ENCODE measurements at places on chromosomes 3 and 15.

DNA sequence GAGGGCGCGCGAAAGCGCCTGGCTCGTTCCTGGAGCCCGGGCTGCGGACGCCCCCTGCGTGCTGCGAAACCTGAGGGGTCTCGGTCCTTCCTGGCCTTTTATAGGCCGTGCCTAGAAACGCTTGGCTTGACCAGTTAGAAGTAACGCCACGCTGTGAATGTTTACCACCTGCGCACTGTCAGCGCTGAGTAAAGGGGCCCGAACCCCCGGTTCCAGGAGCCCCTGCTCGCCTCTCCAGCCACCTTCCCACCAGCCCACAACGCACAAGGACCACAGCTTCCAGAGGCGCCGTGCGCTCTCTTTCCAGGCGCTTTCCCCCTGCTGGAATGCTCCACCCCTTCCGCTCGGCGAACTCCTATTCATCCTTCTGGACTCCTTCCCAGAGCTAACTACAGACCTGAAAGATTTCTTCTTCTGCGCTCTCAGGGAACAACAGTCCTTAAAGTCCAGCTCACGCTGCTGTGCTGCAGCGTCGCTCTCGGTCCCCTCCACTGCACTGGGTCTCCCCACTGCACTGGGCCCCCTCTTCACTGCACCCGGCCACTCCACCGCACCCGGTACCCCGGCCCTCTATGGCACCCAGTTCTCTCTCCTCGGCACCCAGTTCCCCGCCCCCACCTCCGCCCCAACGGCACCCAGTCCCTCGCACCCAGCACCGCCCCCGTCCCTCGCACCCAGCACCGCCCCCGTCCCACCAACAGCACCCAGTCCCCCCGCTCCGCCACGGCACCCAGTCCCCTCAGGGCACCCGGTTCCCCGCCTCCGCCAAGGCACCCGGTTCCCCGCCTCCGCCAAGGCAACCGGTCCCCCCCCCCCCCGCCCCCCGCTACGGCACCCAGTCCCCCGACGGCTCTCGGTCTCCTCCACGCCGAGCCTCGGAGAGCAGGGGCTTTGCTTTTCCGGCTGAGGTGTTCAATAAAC lies 69.8 kb downstream of the SQOR start:
- no peak for DNase-seq

GRCh38 chr3:116032176-116032575 lies 408.9 kb downstream of the GAP43 start:
- no peak for DNase-seq

GRCh38 chr15:61712129-61712759 lies 348.0 kb downstream of the VPS13C start:
- peak; percentile 50 for DNase-seq

- DNase-seq, result no peak
Measured at GRCh38 chr3:94127115-94127514, 64.3 kb downstream of the NSUN3 start.

GRCh38 chr15:63186065-63186464 lies 3.3 kb upstream of the RAB8B start:
- DNase-seq, result no peak

DNA sequence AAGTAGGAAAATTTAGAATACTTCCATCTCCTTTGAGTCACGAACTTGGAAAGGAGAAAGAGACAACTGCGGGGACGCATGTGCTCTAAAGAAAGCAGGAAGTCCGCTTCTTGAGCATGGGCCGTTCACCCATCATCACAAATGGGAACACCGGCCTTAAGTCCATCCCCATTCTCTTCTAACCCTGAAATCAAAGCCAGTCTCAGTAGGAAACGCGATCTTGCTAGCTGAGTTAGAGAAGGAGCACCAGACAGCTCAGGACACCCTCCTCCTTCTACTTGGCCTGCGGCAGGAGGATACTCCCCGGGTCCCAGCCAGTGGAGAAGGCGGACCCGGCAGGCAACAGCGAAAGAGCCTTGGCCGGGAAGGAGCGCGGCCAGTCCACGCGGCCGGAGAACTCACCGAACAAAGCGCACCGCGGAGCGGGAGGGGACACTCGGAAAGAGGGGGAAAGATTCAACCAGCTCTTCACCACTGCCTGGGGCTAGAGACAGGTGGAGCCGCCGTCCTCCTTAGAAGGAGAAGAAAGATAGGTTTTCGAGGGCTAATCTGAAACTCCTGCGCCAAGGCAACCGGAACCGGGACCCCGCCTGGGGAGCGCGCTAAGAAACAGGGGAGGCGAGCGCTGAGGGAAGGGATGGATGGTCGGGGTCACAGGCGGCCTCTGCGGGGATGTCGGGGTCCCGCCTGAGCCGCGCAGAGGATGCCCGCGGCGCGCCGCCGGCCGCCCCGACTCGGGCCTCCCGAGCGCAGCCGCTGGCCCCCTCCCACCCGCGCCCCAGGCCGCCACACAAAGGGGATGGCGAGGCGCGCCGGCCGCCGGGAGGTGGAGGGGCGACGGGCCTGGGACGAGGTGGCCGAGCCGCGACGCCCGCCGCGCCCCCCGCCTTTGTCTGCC lies 818 bp downstream of the SLC4A7 start:
- peak; percentile 74 for DNase-seq

DNA sequence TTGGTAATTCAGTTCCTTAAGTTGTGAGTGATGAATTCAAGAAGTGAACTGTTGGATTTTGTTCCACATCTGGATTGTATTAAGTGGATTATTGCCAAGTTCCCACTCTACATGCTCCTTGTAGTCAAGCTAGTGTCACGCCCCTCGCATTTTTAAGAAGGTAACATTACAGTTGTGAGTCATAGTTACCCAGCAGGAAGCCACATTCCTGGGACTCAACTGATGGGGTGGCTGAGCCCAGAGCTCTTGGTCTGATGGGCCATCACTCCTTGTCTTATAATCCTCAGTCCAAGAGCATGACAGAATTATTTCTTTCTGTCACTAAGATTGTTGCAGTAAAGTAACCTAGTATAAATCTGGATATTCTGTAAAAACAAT lies 102.7 kb downstream of the PTPRG start:
- DNase-seq, result no peak

DNA sequence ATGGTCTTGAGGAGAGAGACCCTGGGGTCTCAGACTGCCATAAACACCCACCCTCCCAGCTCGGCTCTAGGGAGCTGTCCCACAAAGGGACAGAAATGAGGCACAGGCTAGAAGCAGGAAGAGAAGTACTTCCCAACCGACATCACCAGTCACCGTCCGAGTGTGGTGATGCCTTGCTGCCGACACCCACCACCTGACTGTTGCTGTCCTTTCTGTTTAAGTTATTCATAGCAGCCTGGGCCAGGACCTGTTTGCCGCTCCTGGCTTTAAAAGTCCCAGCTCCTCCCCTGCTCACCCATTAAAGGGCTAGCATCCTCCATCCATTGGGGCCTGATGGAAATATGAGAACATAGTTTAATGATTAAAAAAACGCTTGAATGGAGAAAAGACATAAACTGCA lies 13.2 kb upstream of the SPG11 start:
- no peak for DNase-seq

GRCh38 chr3:65128346-65128745 lies 440.5 kb upstream of the ADAMTS9 start:
- DNase-seq, result no peak

DNA sequence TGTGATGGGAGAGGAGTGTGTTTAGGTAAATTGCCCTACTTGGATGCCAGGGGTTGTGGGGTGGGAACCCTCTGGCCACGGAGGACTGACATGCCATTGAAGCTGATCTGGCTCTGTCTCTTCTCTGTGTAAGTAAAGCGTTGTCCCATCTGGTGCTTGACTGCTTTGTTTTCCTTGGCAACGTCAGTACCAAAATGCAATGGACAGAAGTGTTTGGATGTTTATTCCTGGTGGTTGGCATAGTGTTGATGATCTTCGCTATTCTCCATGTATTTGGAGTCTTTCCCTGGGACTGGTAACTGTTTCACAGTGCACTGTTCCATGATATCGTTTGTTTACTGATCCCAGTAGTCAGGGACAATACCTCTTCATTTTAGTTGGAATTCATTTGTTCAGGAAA lies 130.5 kb upstream of the MCTP2 start:
- no peak for DNase-seq

DNA sequence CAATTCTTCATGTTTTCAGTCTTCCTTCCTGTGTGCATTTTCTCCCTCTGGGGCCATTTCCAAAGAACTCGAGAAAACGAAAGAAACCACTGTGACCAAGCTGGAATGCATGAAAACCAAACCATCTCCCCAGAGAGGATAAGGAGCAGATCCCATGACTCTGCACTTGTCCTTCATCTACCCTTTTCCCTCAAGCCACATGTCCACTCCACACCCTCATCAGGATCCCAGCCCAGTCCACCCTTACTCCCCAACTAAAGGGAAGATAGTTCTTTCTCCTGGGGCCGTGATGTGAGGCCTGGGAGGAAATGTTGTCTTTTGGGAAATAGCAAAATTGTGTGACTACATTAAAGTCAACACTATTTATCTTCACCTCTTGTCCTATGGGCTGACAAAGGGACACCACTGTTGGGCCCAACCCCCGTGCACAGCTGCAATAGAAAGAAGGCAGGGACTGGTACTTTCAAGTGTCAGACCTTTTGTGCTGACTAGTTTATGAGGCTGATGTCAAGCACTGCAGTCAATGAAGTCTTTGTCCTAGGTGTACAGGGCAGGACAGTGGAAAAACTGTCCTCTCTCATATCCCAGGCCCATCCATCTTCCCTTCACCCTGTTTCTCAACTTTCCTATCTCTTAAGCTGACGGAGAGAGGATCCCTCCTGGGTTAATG lies 487.1 kb upstream of the NR2F2 start:
- DNase-seq, result peak; percentile 38

DNA sequence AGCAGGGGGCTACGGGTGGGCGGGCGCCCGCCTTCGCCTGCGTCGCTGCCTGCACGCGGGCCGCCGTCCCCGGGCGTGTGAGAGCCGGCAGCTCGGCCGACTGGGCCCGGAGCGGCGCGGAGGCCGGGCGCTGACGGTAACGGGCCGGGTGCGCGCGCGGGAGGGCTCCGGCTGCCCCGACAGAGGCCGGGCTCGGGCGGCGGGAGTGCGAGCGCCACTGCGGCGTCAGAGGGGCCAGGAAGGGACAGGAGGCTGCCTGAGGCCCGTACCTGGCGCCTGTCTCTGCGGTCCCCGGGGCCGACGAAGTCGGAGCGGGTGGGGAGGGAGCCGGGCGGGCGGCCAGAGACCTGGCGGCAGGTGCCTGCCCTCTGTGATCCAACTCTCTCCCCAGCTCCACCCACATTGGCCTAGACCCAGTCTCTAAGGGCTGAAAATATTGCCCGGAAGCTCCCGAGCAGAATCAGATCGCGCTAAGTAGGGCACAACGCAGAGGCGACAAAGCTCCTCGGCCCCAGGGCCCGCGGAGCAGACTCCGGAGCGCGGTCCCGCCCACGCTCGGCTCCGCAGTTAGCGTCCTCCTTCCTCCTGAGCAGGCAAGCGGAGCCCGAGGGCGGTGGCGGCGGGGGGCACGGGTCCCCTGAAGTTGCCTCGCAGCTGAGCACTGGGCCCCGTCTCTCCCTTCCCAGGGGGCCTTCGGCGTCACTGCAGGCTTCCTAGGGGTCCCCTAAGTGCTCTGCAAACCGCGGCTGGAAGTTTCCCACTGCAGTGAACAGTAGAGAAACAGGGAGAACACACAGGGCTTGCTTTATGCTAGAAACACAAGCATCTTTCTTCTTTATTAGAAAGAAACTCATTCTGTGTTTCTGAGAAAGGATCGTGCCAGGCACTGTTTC lies at the start of gene MAN2A2:
Gene MAN2A2 (plus strand): TSS at position 463 of the 893 bp plus-strand sequence. CDS start 906 bp downstream, outside the sequence.
- DNase-seq, result peak; percentile 79

DNA sequence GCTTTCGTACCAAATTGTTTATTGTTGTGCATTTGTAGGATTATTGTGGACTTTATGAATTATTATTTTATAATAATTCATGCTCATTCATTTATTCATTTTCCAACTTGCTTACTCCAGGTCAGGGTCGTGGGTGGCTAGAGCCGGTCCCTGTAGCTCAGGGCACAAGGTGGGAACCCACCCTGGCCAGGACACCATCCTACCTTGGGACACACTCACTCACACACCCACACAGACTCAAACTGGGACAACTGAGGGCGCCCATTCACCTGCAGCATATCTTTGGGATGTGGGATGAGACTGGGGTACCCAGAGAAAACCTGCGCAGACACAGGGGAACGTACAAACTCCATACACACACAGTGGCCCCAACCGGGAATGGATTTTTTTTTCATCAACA lies 40.6 kb downstream of the SSUH2 start:
- DNase-seq, result no peak

- no peak for DNase-seq
Measured at GRCh38 chr3:163490119-163490518, 1588.2 kb downstream of the SI start.

DNA sequence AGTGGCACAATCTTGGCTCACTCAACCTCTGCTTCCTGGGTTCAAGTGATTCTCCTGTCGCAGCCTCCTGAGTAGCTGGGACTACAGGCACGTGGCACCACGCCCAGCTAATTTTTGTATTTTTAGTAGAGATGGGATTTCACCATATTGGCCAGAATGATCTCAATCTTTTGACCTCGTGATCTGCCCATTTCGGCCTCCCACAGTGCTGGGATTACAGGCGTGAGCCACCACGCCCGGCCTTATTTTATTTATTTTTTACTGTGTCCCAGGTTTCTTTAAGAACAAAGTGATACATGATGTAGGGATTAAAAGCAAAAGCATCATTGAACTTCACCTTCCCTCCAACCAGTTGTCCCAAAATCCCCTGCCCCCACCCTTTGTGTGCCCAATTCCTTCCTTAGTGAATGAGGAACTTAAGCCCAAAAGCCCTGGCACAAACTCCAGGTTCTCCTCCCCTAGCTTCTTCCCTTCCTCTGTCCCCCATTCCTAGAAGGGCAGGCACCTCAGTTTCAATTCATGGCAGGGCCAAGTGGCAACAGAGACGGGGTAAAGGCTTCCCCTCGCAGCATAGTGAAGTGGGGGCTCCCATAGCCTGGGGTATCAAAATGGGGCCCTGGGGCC lies 23.7 kb upstream of the RPN1 start:
- DNase-seq, result no peak

- DNase-seq, result no peak
Measured at GRCh38 chr3:60226912-60227311, 1024.3 kb downstream of the FHIT start.

DNA sequence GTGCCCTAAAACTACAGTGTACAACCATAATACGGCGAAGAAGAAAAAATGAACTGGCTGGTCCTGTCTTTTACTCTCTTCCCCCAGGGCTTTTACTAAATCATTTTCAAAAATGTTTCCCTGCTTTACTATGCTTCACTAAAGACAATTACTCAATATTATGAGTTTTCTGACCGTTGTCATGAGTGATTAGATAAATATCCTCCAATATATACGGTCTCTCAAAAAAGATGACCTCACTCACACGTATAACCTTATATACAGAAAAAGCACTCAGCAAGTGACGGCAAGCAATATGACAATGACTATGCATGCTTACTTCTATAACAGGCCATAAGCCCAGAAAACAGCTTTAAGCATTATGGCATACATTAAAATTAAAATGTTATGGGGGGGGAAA lies 60.5 kb downstream of the TBL1XR1 start:
- DNase-seq, result no peak

- DNase-seq, result no peak
Measured at GRCh38 chr3:69364354-69364753, 21.5 kb downstream of the FRMD4B start.

DNA sequence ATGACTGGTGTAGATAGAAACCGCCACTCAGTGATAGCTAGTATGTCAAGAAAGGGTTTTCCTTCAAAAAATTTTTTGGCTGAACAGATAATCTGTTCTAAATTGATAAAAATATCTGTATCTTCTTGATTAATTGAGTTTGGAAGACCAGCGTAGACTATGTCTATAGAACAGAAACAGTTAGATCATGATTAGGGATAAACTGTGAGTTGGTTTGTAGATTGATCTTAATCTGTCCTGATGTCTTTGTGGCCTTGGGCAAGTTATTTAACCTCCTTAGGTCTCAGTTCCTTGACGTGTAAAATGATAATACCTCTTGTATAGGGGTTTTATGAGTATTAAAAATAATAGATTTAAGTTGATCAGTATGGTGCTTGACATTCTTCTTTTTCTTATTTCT lies 4.7 kb downstream of the NFKBIZ start:
- no peak for DNase-seq

Data from Ammon's horn (tissue), 1 donor.